NCI-H2029 treated with DMSO at 0.1 percent for 48 hours (cell line): ENCODE measurements at places on chromosomes 6 and 20.
A peak's percentile ranks its signal among the peaks of the same experiment; 100 is the strongest.

DNA sequence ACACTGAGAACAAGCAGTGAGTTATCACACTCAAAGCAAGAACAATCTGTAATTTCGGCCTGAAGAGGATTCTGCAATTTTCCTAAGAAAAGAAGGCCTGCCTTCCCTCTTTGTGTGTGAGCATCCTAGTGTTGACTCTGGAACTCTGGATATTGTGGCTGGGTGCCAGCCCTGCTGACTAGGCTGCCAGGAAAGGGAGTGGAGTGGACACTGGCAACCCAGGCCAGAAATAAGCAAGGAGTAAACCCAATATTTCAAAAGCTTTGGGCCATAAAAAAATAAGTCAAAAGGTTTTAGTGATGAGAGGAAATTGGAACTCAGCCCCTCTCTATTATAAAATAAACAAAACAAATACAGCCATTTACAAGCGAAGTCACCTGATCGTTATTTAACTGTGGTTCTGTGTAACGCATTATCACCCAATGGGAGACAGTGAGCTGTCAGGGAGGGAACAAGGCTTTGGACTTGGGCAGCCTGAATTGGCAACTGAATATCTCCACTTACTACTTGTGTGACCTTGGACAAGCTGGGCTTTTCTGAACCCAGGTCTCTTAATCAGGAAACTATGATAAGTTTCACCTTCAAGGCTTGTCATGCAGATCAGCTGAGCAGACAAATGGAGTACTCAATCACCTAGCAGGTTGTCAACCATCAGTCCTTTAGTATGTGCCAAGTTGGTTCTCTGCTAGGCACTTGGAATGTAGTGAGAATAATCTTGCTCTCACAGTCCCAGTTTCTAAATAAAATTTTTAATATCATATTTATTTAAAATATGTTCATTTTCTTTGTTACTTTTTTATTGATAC lies 196.2 kb downstream of the PAX1 start:
- DNase-seq: peak; percentile 94

- no peak for DNase-seq
Observed at GRCh38 chr6:1930356-1930755, 315.0 kb downstream of the GMDS start.

DNA sequence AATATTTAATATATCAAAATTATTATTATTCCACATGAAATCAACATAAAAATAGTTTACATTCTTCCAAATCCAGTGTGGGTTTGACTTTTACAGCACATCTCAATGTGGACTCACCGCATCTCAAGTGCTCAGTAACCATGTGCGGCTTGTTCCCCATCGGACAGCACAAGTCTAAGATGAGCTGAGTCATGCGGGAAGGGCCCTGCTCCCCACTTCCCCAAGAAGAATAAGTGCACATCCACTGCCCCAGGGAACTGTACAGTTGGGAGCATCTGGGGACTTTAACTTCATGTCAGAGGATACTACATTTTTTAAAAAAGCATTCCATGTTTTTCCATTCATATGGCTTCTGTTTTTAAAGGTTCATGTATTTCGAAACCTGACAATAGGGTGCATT lies 325.6 kb downstream of the BTBD3 start:
- no peak for DNase-seq

DNA sequence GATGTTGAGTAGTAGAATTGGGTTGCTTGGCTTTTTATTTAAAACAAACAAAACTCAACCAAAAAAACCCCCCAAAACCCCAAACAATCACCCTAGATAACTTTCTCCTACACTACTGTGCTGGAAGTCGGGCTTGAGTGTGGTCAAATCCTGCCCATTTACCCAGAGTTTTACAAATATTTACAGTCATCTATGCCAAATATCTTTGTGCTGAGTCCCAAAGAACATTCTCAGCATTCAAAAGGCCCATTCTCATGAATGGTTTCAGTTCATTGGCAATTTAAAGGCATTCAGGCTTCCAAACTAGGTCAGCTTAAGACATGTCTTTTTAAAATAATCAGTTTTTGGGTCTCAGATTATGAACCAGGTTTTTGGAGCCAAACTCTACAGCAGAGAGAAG lies 1.8 kb downstream of the RNF144B start:
- no peak for DNase-seq

- no peak for DNase-seq
Observed at GRCh38 chr6:89353118-89353556, 615 bp upstream of the UBE2J1 start.

GRCh38 chr20:63885264-63886053 lies 9.5 kb upstream of the DNAJC5 start:
- no peak for DNase-seq

DNA sequence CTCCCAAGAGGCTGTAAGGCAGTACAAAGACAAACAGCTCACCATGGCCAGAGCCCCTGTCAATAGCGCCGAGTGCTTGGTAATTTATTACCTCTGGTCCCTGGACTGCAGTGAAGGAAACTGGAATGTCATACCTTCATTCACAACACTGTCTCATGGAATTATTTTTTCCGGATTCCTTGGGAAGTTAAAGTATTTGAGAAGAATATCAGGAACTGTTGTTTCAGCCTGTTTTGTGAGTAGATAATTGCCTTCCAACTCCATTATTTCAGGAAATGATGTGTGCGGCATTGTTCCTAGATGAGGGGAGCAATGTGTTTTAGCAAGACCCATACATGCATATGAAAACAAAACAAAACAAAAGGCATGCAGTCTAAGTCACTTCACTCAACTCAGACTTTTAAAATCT lies 64.0 kb downstream of the BLOC1S5 start:
- no peak for DNase-seq
